Cardiac muscle cell (in vitro differentiated cells and primary cell): ENCODE measurements at places on chromosomes 13 and 19.

- DNase-seq, result no peak
Measured at GRCh38 chr13:113548778-113549621, 35.6 kb upstream of the TFDP1 start.

- DNase-seq, result no peak
Measured at GRCh38 chr19:5260381-5260967, 80.1 kb downstream of the PTPRS start.

DNA sequence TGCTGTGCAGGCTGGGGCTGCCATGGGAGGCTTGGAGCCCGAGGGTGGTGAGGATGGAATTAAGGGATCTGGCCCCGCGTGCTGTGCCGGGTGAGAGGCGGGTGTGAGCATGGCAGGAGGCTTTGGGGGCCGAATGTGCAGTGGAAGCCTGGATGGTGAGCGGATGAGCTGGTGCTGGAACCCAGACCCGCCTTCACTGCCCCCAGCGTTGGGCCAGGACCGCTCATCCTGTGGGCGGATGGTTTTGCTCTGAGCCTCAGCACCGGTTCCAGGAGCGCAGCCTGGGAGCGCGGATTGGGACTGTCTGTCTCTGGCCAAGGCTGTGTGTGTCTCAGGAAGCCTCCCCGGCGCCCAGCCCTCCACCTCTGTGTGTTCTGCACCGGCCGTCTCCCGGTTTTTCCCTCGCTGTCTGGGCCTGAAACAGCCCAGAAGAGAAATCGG, 16.7 kb downstream of the KDM4B start:
- DNase-seq, result no peak

- DNase-seq, result no peak
Measured at GRCh38 chr13:104967836-104968630, 1567.4 kb downstream of the EFNB2 start.

- DNase-seq, result no peak
Measured at GRCh38 chr13:103607995-103608394, 541.8 kb upstream of the SLC10A2 start.

DNA sequence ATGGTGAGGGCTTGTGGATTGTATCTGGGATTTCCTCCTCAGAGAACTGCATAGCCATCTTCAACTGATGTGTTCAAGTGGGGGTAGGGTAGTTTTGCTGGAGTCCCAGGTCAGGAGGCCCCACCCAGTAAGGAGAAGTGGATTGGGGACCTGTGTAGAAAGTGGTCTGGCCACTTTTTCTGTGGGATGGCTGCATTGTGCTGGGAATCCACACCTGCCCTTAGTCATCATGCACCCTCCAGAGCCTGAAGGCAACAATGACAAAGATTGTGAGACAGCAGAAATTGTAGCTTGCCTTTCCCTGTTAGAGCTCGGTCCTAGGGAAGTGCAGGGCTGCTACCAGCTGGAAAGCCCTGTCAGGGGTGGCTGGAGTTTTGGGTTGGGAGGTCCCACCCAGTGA, 255.4 kb downstream of the NDFIP2 start:
- DNase-seq, result no peak

DNA sequence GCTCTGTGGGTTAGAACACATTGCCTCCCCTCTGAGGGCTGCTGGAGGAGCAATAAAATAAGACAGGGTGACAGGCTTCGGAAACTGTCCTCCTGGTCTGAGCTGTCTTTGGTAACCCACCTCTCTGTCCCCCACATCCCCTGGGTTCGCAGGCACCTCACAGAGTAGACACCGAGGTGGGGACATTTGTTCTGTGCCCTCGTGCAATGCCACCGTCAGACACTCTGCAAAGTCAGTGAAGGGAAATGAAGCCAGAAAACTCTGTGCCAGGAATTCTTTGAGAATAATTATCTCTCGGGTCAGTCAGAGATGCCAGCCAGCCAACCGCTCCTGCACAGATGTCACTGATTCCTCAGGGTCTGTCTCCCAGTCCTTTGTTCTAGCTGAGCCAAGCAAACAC, 493.6 kb downstream of the FOXO1 start:
- no peak for DNase-seq
